ENCODE measurements at places on chromosomes 6 and 20.

DNA sequence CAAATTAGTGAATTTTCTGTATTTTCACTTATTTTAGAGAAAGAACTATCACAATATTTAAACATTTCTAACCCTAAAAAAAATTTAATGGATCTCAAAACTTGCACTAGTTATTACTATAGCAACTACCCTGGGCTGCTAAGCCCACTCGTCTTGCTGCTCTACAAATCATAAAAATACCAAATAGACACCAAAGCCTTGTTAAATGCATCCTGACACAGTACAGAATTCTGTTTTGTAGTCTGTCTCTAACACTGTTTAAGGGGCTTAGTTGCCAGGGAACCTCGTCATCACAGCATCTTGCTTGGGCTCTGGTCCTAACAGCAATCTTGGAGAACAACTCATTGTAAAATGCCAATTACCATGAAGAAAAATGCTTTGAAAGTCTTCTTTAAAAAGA lies 56.9 kb upstream of the MBOAT1 start:
- no peak for DNase-seq

DNA sequence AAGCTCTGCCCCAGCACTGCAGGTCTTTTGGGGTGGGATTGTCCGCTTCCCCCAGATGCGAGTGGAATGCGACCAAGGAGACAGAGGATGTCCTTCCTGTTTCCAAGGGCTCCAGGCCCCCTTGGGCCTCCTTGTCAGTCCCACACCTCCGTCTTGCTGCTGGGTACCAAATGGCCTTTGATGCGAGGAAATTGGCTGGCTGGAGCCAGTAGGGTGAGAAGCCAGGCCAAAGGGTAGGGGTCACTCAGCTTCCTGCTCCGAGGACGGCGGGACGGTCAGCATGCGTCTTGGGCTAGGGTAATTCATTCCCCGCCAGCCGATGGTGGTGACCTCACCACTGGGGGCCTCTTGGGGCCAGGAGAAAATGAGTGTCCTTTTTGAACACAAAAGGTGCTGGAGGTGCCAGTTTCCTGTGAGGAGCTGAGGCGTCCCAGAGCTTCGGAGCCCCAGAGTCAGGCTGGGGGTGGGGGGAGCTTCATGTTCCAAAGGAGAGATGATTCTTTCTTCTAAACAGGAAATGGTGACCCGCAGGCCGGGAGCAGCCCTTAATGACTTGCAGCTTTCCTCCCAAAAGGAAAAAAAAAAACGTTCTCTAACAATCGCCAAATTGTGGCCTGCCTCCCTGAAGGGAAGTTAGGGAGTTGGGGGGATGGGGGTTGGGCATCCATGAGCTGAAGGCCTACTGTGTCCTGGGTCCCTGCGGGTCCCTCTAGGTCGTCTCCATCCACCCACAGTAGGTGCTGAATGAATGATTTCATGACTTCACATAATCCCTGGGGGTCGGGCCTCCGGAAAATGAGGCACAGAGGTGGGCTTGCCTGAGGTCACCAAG lies 6.7 kb downstream of the SNAI1 start:
- no peak for DNase-seq

DNA sequence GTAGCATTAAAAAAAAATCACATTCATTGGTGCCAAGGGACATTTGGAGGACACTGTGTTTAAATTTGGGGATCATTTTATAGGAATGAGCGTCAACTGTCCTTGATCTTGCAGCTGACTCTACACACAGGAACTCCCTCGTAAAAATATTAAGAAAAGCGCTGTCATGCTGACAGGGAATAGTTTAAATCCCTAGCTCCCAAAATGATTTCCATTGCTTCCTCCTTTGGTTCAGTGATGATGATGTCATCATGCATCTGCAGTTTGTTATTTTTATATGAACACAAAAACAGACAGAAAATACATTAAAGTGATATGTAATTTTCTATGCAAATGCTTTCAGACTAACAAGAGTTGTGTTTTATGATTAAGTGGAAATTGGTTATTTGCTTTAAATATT lies 275.6 kb downstream of the BTBD9 start:
- DNase-seq = no peak

- DNase-seq = no peak
These were observed 2.2 kb upstream of the MAPK13 start for GRCh38 chr6:36128073-36128472.

GRCh38 chr20:31330893-31331292 lies 22.5 kb upstream of the DEFB116 start:
- no peak for DNase-seq

GRCh38 chr6:109316909-109317308 lies 65.4 kb downstream of the CD164 start:
- DNase-seq = no peak

- DNase-seq = peak; percentile 8
These were observed 113.4 kb downstream of the MAP3K4 start for GRCh38 chr6:161104966-161105365.

- peak; percentile 75 for DNase-seq
These were observed 434.7 kb downstream of the BCKDHB start for GRCh38 chr6:80541181-80541580.

DNA sequence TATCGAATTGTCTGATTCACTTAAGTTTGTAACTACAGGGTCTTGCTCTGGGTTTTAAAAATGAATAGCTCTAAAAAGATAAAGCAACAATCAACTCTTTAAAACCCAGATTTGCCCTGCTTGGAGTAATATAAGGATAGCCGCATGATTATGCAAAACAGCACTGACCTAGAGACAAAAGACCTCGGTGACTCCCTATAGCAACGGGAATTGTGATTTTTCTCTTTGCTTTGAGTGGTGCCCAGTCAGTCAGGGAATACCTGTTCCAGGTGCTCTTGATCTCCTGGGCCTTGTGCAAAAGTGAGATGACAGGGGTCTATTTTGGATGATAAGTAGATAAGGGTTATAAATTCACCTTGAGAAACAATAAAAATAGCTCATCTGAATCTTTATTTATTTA lies 336.3 kb upstream of the NOX3 start:
- DNase-seq = no peak
